ENCODE measurements at places on chromosomes 16 and 17.

- DNase-seq = no peak
Measured at GRCh38 chr16:65663774-65664173, 541.9 kb upstream of the CDH11 start.

- DNase-seq = no peak
Measured at GRCh38 chr16:90057738-90058173, 19.4 kb downstream of the PRDM7 start.

GRCh38 chr17:67105213-67105612 lies 60.9 kb downstream of the CACNG1 start:
- DNase-seq = no peak

DNA sequence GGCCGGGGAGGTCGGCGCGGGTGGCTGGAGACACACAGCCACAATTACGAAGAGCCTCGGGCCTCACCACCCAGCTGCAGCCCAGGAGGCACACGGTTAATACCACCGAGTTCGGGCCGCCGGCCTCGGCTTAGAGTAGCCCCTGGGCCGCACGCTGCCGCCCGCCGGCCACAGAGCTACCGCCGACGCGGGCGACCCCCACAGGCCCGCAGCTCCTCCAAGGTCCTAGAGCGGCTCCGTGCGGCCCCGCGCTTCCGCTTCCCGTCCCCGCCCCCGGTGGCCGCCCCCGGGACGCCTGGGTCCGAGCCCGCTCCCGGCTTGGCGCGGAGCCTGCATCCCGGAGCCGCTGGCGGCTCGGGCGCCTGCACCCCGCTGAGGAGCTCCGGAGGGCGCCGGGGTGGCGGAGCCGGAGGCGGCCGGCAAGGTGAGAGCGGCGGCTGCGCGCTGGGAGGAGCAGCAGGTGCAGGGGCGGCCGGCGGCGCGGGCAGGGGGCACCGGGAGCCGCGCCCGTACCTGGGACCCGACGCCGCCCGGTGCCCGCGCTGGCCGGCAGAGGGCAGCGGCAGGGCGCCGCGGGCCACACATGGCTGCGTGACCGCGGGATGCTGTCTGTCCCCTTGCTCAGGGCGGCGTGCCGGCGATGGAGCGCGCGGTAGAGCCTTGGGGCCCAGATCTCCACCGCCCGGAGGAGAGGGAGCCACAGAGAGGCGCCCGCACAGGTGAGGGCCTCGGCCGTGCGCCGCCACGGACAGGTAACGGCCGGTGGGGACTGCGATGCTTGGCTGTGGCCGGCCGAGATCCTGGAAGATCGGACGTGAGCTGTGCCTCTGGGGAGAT lies at the start of gene ZNF48:
ZNF48 (plus strand) TSS at position 266 of the 837 bp plus-strand sequence; CDS start at position 641, 375 bp downstream.
- DNase-seq = peak; percentile 54

- DNase-seq = no peak
Measured at GRCh38 chr17:69501591-69502468, 87.3 kb downstream of the MAP2K6 start.

- no peak for DNase-seq
Measured at GRCh38 chr17:40032322-40033320, 17.4 kb downstream of the CSF3 start.

DNA sequence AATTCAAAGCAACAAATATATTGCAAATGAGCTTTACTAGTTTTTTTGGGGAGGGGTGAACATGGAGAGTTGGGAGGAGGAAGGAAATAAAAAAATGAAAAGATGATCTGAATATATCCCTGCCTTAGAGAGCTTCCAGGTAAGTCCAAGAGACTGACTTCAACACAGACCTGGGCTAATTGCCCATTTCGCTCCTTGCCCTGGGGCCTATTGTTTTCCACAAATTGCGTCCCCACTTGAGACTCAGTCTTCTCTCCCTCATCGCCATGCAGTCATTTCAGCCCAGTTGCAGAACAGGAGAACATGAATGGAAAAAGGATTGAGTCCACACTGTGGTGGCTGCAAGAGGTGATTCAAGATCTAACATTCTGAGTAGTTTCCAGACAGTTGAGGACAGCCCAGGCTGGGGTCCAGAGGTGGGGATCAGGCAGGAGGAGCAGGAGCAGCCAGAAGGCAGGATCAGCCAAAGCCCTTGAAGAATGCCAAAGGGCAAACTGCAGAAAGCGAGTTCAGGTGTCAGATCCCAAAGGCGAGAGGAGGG lies 21.6 kb upstream of the TOB1 start:
- no peak for DNase-seq

DNA sequence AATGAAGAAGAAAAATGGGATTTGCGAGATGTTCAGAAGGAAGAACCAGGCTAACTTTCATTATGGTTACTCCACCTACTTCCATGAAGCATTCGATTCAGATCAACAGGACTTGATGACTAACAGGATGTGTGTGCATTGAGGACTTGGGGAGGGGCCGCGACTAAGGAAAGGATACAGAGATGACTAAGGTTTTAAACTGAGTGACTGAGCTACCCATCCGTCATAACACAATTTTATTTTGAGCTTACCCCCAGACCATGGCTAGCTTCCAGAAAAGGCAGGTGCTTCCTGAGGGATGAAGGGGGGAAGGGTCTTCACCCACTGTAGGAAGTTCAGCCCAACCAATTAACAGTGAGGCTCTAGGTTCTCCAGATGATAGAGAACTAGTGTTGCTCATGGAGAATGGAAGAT lies 2.5 kb upstream of the CDYL2 start:
- DNase-seq = no peak

GRCh38 chr16:58413359-58413758 lies 21.1 kb downstream of the GINS3 start:
- no peak for DNase-seq

DNA sequence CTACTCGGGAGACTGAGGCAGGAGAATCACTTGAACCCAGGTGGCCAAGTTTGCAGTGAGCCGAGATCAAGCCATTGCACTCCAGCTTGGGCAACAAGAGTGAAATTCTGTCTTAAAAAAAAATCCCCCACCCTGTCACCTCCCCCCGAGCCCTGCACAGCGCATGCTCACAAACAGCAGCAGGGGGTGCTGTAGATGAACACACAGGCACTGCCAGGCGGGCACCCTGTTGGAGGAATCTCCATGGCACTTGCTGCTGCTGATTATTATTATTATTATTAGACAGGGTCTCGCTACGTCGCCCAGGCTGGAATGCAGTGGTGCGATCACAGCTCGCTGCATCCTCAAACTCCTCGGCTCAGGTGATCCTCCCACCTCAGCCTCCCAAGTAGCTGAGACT lies 24.6 kb downstream of the FZD2 start:
- no peak for DNase-seq

DNA sequence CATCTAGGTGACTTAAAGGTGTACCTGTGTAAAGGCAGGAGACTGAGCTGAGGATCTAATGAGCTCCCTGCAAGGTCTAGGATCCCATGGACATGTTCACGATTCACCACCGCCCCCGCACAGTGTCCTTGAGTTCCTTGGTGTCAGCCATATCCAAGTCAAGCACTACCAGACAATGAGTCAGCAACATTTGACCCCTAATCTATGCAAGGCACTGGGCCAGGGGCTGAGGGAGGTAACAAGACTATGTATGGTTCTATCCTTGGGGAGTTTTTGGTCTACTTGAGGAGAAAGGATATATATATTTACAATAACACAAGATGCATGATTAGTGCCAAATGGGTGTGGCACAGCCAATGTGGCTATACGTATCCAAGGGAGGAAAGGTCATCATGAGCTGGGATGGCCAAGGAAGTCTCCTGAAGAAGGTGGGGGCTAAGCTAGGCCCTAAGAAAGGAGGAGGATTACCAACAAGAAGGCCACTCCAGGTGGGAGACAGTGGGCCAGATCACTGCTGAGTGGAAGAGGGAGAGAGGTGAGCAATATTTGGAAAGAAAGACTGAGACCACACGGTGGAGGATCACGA lies 35.0 kb downstream of the ITGB3 start:
- no peak for DNase-seq

GRCh38 chr16:12557786-12558185 lies 245.9 kb downstream of the CPPED1 start:
- DNase-seq = no peak

GRCh38 chr16:15054357-15055140 lies 1.3 kb downstream of the NTAN1 start:
- DNase-seq = no peak

DNA sequence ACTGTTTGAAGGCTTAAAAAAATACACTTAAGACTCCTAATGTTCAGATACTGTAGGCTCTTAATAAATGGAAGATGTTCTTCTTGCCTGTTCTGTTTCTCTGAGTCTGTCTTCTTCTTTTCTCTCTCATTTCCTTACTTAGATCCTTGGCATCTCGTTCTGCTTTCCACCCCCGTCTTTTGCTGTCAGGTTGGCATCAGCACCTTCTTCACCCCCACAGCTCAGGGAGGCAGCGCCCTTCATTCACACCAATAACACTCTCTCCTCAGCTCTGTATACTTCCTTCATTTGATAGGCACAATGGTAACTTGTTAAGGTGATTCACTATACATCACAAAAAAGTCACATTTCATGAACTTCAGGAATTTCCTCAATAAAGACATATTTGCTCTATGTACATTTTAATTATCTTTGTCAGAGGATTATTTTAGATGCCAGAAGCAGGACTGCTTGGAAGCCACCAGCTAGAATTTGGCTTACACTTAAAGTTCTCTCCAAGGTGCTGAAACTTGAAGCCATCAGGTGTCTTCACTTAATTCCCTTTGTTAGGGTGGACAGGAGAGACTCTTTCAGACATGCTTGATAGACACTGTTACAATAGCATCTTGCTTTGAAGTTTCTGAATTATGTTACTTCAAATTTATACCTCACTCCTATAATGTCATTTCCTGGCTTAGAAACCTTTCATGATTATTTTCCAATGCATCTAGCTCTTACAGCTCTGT lies 670.1 kb upstream of the C16orf82 start:
- no peak for DNase-seq

DNA sequence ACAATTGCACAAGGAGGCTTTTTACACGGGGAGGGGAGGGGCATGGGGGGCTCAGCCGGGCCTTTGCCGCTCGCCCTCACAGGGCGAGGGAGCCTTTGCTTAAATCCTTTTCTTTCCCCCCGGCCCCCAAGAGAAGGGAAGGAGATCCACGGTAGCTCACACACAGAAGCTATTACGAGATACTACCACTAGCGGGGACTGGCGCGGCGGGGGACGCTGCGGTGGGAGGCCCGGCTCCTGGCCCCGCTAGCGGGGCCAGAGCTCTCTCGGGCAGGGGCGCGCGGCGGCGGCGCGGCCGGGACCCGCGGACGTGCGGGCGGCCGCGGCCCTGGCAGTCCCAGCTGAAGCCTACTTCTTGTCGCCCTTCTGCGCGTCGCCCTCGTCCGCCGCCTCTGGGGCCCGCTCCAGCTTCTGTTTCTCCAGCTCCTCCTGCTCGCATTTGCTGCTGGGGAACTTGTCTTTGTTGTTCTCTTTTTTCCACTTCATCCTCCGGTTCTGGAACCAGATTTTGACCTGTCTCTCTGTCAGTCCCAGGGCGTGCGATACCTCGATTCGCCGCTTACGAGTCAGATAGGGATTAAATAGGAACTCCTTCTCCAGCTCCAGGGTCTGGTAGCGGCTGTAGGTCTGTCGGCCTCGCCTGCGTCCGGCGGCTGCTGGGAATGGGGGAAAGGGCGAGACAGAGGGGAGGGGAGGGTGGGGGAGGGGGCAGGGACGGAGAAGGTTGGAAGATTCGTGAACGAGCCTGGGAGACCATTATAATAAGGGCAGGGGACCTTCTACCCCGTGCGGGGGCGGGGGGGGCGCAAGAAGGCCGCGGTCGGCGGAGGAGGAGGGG lies 2.0 kb downstream of the HOXB8 start:
- peak; percentile 53 for DNase-seq

DNA sequence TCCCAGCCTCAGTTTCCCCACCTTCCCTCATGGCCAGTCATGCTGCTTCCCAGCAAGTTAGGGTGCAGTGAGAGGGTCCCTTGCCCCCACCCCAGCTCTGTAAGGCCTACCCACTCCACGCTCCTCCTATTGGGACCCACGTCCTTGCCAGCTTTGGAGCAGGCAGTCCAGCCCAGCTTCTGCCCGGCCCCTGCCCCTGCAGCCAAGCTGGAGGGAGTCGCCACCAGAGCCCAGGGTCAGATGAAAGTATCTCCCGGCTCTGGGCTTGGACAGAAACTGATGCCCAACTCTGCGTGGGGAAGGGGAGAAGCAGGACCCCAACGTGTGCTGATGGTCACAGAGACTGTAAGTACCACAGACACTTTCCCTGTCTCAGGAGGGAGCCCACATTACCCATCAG lies 32.6 kb downstream of the SDK2 start:
- no peak for DNase-seq

GRCh38 chr16:89827383-89828198 lies 684 bp upstream of the SPIRE2 start:
- DNase-seq = no peak

GRCh38 chr16:84559311-84559932 lies 55.0 kb upstream of the MEAK7 start:
- DNase-seq = no peak

All from T-helper 2 cell (primary cell).